ENCODE measurements at places on chromosomes 3 and 15.

DNA sequence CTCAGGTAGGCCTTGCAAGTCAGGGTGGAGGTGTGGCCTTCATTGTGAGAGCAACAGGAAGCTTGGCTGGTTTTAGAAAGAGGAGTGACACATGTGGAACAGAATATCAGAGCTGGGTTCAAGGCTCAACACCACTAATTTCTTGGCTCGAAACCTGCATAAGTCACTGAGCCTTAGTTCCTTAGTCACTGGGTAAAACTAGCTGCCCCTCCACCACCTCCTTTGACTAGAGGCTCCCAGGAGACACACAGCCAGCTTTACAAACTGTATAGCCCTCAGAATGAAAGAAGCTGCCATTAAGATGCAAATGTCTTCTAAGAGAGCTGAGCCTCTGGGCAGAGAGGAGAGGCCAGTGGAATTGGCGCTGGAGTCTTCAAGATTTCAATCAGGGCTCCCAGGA lies 67.7 kb downstream of the CERS3 start:
- DNase-seq, result no peak

GRCh38 chr3:154517404-154517803 lies 87.4 kb upstream of the GPR149 start:
- no peak for DNase-seq

GRCh38 chr15:79965846-79966630 lies 5.0 kb downstream of the BCL2A1 start:
- no peak for DNase-seq

DNA sequence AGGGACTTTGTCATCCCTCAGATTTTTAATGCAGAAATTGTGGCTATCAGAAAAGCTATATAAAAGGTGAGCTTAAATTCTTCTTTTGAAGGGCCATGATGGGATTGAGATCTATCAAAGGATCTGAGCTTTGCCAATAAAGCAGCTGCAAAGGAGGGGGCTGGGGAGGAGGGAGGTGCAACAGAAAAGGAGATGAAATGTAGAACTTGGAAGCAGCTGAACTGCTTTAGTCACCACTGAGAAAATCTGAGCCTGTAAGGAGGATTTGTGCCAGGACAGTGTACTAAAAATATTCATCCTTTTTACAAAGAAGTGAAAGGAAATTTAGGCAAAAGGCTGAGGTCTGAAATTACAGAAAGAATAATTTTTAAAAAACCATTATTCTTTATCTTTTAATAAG lies 10.4 kb downstream of the TSPAN3 start:
- DNase-seq, result no peak

GRCh38 chr3:51944451-51945021 lies 2.4 kb downstream of the PARP3 start:
- DNase-seq, result no peak

DNA sequence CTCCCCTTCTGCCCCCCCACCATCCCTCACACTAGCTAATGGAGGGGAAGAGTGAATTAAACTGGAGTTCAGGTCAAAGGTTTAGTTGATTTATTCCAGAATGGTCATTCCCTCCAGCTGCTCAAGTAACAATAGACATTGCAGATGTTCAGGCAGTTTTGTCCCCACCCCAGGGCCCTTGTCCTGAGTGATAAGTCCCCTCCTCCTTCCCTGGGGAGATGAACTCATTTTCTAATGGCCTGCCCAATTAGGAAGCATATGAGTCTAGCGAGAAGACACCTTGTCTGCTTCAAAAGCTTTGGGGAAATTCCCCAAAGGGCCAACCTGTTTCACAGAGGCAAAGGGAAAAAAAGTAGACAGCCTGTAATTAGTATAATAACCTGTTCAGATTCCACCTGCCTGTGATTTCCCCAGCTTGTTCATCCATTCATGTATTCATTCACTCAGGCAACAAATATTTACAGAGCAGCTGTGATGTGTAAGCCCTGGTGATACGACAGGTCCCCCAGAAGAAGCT lies 165.3 kb downstream of the SHQ1 start:
- no peak for DNase-seq

DNA sequence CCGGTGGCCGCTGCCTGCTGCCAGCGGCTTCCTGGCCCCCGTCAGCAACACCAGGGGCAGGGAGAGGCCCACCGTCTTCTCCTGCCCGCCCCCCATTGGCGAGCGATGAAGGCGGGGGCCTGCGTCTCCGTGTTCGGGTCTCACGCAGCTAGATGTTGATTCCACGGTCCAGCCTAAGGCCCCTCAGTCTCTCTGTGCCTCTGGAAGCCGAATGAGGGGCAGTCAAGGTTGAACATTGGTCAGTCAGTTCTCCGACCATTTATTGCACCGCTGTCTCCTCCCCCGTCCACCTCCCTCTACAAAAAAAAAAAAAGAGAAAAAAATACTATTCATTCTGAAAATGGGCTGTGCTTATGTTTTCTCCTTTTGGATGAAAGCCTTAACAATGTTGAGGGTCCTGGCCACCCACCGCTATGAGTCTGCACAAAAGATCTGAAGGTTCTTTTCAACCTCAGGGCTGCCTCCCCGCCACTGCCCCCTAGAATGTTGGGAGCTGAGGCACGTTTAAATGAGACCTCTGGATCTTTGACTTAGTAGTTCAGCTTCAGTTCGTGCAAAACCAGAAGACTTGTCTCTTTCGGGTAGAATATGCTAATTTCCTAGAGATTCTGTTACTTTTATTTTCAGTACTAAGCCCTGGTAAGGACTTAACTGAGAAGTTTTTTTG lies 736 bp downstream of the IREB2 start:
- DNase-seq, result no peak

Measured in CD8-positive, alpha-beta memory T cell (primary cell).